Naive thymus-derived CD4-positive, alpha-beta T cell (primary cell): ENCODE measurements at places on chromosomes 6 and 20. TPM values are rescaled to one million over a fixed set of nuclear protein-coding genes. Genes with fewer than 3 reads are reported as not detected.
A peak's percentile ranks its signal among the peaks of the same experiment; 100 is the strongest.

ADGRF1 gene
- not detected in 2 replicates for total RNA-seq

DNA sequence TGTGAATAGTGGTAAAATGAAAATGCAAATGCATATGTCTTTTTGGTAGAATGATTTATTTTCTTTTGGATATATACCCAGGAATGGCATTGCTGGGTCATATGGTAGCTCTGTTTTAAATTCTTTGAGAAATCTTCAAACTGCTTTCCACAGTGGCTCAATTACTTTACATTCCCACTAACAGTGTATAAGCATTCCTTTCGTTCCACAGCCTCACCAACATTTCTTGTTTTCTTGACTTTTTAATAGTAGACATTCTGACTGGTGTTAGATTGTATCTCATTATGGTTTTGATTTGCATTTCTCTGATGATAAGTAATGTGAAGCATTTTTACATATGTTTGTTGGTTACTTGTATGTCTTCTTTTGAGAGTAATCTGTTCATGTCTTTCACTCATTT, 144.0 kb downstream of the SIM1 start:
- H3K27ac ChIP-seq: no peak overlapping the region
- no peak for DNase-seq
- H3K4me3 ChIP-seq: no peak overlapping the region
- no peaks in the 10 kb centered on the region for H3K27me3 ChIP-seq
- H3K36me3 ChIP-seq: no peaks in the 10 kb centered on the region

GRCh38 chr6:5507131-5507681, 245.9 kb downstream of the FARS2 start:
- H3K36me3 ChIP-seq: no peaks in the 10 kb centered on the region
- peak overlapping the region; percentile 52 for H3K27ac ChIP-seq
- peaks cover 15% of the 10 kb centered on the region for H3K4me1 ChIP-seq

ADGRB3 gene
- total RNA-seq: not detected

C6orf141 gene
- not detected for total RNA-seq

DNA sequence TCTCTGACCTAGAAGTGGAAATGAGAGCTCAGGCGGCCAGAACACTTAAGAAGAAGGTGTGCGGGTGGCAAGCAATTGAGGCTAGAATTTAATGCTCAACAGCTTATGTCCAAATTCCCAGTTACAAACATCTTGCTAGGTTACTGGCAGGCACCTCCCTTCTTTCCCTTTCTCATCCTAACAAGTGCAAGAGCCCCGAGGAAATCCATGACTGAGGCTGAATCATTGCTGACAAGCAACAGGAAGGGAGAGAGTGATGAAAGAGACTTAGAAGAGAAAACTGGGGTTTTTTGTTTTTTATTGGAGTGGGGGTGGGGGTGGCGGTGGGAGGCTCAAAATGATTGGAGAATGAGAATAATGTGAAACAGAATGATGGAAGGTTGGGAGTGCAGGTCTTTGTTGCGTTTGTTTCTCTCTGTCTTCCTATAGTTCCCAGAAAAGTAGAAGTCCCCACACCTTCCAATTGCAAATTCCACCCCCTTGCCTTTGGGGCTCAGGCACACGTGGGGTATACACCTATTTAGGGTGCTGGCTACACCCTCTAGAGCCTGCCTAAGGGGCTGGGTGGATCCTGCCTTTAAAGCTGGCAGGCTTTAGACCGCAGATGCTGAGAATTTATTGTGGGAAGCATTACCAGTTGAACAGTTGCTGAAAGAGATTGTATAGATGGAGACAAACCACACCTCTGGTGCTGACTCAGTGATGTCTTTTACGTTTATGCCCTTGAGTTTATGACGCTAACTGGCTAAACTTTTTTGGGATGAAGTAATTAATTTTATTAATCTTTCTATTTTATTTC, 1.4 kb downstream of the FAM83B start:
- DNase-seq: no peak
- H3K4me1 ChIP-seq: no peaks in the 10 kb centered on the region
- no peak overlapping the region for H3K27ac ChIP-seq
- H3K36me3 ChIP-seq: no peaks in the 10 kb centered on the region
- H3K4me3 ChIP-seq: no peak overlapping the region
- no peaks in the 10 kb centered on the region for H3K27me3 ChIP-seq

- no peak overlapping the region for H3K4me3 ChIP-seq
- peaks cover 5% of the 10 kb centered on the region for H3K4me1 ChIP-seq
- no peak overlapping the region for H3K27ac ChIP-seq
- no peak for DNase-seq
Measured at GRCh38 chr20:25355866-25356265, 34.8 kb downstream of the ABHD12 start.

GRCh38 chr6:32369660-32370059, 2.0 kb downstream of the TSBP1 start:
- no peak for DNase-seq
- H3K4me3 ChIP-seq: no peak overlapping the region
- H3K36me3 ChIP-seq: no peaks in the 10 kb centered on the region
- H3K4me1 ChIP-seq: no peaks in the 10 kb centered on the region
- H3K27me3 ChIP-seq: peaks cover 6% of the 10 kb centered on the region
- no peak overlapping the region for H3K27ac ChIP-seq

- H3K4me3 ChIP-seq: no peak overlapping the region
- no peak overlapping the region for H3K27ac ChIP-seq
- no peaks in the 10 kb centered on the region for H3K4me1 ChIP-seq
- no peak for DNase-seq
- H3K27me3 ChIP-seq: no peaks in the 10 kb centered on the region
Measured at GRCh38 chr6:98977671-98978292, 30.0 kb upstream of the FBXL4 start.

- no peaks in the 10 kb centered on the region for H3K4me1 ChIP-seq
- H3K27me3 ChIP-seq: no peaks in the 10 kb centered on the region
- H3K36me3 ChIP-seq: no peaks in the 10 kb centered on the region
Measured at GRCh38 chr6:89270951-89271721, 44.0 kb downstream of the GABRR2 start.

- no peaks in the 10 kb centered on the region for H3K27me3 ChIP-seq
- DNase-seq: no peak
- no peak overlapping the region for H3K27ac ChIP-seq
- H3K4me1 ChIP-seq: no peaks in the 10 kb centered on the region
Measured at GRCh38 chr6:48626421-48626820, 515.4 kb upstream of the PTCHD4 start.

FAM83B gene
- not detected for total RNA-seq

DLK2 gene
- total RNA-seq: 0.56 TPM

- no peaks in the 10 kb centered on the region for H3K36me3 ChIP-seq
- no peaks in the 10 kb centered on the region for H3K27me3 ChIP-seq
- no peaks in the 10 kb centered on the region for H3K4me1 ChIP-seq
- H3K4me3 ChIP-seq: no peak overlapping the region
- no peak overlapping the region for H3K27ac ChIP-seq
- DNase-seq: no peak
Measured at GRCh38 chr6:16799279-16800193, 38.3 kb upstream of the ATXN1 start.

DNA sequence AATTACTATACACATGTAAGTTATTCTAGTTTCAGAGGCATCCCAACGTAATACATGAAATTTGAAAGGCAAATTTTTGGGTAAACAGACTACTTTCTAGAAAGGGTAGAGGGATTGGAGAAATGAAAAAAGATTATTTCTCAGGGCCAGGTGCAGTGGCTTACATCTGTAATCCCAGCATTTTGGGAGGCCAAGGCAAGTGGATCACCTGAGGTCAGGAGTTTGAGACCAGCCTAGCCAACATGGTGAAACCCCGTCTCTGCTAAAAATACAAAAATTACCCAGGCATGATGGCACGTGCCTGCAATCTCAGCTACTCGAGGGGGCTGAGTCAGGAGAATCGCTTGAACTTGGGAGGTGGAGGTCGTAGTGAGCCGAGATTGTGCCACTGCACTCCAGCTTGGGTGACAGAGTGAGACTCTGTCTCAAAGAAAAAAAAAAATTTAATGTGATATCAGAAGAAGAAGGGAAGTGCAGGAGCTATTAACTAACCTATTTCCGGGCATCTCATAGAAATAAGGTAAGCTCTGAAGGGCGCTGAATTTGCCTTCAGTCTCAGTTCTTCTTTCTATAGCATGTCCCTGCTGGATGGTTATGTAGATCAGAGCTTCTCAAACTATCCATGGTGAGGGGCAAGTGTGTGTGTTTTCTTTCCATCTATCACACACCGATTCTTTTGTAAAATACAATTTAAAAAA, 100.3 kb upstream of the MTHFD1L start:
- H3K36me3 ChIP-seq: no peaks in the 10 kb centered on the region
- no peaks in the 10 kb centered on the region for H3K27me3 ChIP-seq
- no peak overlapping the region for H3K27ac ChIP-seq
- DNase-seq: no peak

GRCh38 chr20:17845701-17846475, 122.7 kb downstream of the SNX5 start:
- H3K27ac ChIP-seq: no peak overlapping the region
- no peaks in the 10 kb centered on the region for H3K36me3 ChIP-seq
- no peak overlapping the region for H3K4me3 ChIP-seq
- no peak for DNase-seq
- H3K27me3 ChIP-seq: no peaks in the 10 kb centered on the region
- no peaks in the 10 kb centered on the region for H3K4me1 ChIP-seq

- no peaks in the 10 kb centered on the region for H3K27me3 ChIP-seq
- no peak overlapping the region for H3K4me3 ChIP-seq
- no peaks in the 10 kb centered on the region for H3K4me1 ChIP-seq
- H3K36me3 ChIP-seq: no peaks in the 10 kb centered on the region
Measured at GRCh38 chr20:24493181-24493580, 23.8 kb downstream of the SYNDIG1 start.

DNA sequence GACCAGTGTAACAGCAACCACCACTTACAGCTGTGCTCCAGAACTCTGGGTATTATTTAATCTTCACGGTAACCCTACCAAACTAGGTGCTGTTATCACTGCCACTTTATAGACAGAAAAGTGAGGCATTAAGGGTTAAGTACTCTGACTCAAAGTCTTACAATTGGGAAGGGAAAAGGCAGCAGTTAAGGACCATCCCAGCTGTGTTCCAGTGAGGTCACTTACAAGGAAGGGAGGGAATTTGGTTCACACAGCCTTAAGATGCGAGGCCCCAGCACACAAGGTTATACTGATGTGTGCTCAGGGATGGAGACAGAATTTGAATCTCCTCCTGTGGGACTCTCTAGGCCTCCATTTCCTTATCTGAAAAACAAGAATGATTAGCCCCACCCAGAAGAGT, 46.7 kb downstream of the TRERF1 start:
- H3K36me3 ChIP-seq: no peaks in the 10 kb centered on the region
- H3K27ac ChIP-seq: peak overlapping the region; percentile 5
- peaks cover 58% of the 10 kb centered on the region for H3K4me1 ChIP-seq
- no peaks in the 10 kb centered on the region for H3K27me3 ChIP-seq
- no peak for DNase-seq
- H3K4me3 ChIP-seq: no peak overlapping the region

DNA sequence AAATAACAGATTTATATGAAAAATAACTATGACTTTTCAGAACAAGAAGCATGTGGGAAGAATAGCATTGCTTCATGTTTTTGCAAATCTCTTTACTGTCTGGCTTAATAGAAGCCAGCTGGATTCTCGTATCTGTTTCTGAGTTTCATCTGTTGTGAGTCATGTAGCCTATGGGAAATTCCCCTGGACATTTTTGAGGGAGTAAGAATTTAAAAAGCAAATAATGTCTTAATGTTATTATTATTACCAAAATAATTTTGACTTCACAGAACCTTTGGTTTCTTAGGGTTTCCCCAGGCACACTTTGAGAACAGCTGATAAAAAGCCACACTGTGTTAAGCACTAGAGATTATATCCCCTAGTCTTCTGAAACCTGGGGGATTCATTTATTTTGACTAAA, 75.8 kb downstream of the SYCP2L start:
- H3K4me3 ChIP-seq: no peak overlapping the region
- no peaks in the 10 kb centered on the region for H3K27me3 ChIP-seq
- H3K27ac ChIP-seq: no peak overlapping the region

ZCCHC3 gene
- 31.5 TPM for total RNA-seq

GRCh38 chr6:53917464-53917842, 122.6 kb downstream of the LRRC1 start:
- H3K27me3 ChIP-seq: no peaks in the 10 kb centered on the region
- no peak overlapping the region for H3K4me3 ChIP-seq
- H3K36me3 ChIP-seq: no peaks in the 10 kb centered on the region
- DNase-seq: no peak
- H3K4me1 ChIP-seq: no peaks in the 10 kb centered on the region
